ENCODE measurements at places on chromosomes 11 and 22.
A peak's percentile ranks its signal among the peaks of the same experiment; 100 is the strongest.

GRCh38 chr22:21077884-21078508 is 32.2 kb downstream of the LRRC74B start:
- no peak for DNase-seq

GRCh38 chr11:80144897-80145594 is 704.2 kb upstream of the TENM4 start:
- no peak for DNase-seq

DNA sequence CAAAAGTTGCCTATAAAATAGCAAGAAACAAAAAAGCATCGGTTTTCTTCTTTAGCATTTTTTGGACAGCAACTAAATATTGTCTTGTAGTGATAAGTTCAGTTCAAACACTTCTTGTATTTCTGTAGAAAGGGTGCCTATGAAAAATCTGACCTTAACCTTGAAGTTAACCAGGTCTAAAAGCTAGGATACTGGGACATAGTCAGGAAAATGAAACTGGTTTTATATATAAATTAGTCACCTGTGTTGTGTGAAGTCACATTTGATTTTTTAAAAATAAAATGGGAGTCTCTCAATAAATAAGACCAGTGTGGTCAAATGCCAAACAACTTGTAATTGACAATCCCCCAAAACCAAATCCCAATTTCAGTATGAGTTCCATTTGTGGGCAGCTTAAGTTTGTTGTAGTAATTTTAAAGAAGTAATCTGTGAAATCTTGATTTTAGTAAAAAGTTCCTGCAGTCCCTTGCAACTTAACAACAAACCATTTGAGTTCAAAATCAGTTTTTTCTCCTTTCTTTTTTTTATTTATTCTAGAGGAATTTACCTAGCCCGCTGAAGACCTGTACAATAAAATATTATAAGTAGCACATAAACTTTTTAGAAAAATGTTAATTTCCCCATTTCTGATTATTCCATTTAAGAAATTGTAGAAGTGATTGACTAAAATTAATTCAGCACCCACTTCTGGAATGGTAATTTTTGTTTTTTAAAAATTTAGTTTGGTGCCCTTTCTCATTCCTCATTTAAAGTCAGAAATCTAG is 84.5 kb upstream of the PPARA start:
- no peak for DNase-seq

DNA sequence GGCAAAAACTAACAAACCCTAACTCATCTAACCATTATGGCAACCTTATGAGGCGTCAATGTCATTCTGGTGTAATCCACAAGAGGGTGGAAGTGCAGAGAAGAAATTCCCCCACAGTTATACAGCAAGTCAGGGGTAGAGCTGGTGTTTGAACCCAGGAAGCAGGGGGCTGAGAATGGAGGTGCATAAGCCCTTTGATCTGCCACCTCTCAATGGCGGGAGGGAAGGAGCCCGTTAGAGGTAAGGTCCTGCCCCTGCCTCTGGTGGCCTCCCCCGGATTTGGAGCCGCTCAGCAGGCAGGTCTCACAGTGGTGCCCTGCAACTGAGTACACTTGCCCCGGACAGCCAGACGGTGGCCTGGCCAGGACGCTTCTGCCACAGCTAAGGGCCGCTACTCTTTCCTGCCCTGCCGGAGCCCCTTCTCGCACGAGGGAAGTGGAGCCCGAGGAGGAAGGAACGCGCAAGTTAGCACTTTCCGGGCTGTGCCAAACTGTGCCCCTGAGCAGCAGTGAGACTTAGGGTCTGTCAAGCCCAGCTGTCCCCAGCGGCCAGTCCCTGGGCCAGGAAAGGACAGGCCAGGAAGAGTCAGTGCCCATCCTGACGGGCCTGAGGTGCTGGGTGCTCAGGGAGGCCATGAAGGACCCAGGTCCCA is 1.1 kb downstream of the FXYD2 start:
- DNase-seq: peak; percentile 7

- no peak for DNase-seq
Observed at GRCh38 chr11:131888230-131888855, 517.9 kb downstream of the NTM start.

- no peak for DNase-seq
Observed at GRCh38 chr11:86787656-86788055, 12.7 kb upstream of the PRSS23 start.

DNA sequence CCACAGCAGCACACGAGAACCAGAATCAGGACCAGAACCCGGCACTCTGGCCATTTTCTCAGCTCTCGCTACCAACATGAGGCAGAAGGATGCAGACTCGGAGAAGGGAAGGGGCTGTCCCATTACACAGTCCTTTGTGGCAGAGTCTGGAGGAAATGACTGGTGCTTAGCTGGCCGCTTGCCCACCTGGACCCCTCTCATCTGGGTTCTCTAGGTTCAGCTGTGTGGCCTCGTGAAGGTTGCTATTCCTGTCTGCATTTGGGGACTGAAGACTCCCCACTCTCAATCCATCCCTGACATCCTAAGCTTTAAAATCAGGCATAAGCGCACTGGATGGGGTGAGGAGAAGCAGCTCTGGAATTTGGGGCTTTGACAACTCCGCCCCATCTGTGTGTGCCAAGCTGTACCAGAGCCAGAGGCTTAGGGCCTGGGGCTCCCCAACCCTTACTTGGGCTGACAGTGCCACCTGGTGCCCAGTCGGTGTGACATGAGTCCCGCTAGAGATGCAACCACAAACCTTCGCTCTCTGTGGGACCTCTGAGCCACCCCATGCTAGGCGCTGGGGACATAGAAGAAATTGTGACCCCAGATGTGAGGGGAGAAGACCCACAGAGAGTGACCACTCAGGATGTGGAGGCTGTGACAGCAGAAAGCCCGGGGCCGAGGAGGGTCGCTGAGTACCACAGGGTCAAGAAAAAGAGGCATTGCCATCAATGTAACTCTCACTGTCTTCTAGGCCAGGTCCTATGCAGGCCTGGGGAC is 35.8 kb upstream of the FCHSD2 start:
- DNase-seq: peak; percentile 67

DNA sequence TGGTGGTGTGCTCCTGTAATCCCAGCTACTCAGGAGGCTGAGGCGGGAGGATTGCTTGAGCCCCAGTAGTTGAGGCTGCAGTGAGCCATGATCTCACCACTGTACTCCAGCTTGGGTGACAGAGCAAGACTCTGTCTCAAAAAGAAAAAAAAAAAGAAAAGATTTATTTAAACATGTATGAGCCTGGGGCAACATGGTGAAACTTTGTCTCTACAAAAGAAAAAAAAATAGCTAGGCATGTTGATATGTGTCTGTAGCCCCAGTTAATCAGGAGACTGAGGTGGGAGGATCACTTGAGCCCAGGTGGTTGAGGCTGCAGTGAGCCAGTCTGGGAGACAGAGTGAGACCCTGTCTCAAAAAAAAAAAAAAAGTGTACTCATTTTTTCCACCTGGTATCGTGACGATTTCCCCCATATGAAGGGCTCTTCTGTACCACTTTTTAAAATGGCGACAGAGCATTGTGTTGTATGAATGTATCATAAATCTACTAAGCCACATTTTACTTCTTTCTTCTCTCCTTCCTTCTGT is 16.4 kb upstream of the KCTD14 start:
- no peak for DNase-seq

GRCh38 chr11:93059117-93059957 is 89.9 kb downstream of the MTNR1B start:
- peak; percentile 36 for DNase-seq

DNA sequence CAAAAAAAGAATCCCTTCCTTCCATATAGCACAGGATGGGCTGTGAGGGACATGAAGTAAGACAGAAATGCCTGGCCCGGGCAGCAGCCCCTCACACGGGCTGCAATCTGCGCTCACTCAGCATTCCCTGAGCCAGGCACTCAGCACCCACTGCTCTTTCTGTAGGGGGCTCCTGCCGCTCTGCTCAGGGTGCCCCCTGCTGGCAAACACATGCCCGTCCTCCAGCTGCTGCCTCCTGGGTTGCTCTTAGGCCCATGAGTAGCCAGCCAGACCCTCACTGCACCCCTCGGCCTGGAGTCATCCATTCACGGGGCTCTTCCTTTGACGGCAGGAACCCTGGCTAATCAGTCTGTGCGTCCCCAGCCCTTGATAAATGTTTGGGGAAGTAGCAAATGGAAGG is 6.9 kb downstream of the MCAT start:
- DNase-seq: no peak

DNA sequence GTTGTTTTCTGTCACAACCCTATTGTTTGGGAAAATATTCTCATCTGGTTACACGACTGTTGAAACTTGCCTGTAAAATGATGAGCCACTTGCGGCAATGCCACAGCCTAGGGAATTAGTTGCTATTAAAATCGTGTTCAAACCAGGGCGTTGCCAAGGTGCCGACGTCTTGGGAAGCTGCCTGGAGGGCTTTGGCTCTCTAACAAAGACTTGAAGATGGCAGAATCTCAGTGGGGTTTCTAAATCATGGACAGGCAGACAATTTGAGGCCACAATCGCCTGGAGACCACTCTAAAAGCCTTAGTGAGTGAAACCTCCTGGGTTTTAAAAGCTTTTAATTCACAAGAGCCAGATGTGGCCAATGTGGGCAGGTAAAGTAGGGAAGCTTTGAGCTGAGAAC is 117.2 kb upstream of the BMAL1 start:
- no peak for DNase-seq

GRCh38 chr11:104064034-104064630 is 27.7 kb downstream of the DDI1 start:
- no peak for DNase-seq

GRCh38 chr11:12749442-12749841 is 75.2 kb downstream of the TEAD1 start:
- DNase-seq: no peak

DNA sequence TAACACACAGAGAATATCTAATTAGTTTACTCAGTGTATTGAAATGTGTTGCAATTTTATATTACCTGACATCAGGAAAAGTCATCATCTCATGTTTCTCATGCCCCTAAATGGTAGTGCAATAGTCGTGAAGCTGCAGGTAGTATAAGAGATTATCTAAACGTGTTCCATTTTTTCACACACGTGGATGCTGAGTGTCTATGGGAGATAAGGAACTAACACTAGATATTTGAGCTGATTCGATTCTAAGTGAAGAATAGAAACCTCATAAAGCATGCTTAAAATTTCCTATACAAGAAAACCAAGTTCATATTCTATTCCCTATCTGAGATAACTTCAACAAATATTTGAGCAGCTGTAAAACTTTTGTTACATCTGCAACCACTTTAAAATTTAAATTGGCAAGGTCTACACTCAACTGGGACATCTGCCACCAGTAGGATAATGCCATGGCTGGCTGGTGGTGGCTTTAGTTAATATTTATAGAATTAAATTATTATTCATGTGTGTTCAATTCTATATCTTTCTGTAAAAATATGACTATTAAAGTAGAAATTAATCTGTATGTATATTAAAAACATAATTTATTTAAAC is 388.8 kb downstream of the LUZP2 start:
- peak; percentile 51 for DNase-seq

GRCh38 chr11:116465056-116465455 is 307.7 kb downstream of the BUD13 start:
- peak; percentile 32 for DNase-seq

- no peak for DNase-seq
Observed at GRCh38 chr11:30342736-30343166, 19.8 kb downstream of the ARL14EP start.

GRCh38 chr11:96008161-96008720 is 84.3 kb upstream of the MTMR2 start:
- no peak for DNase-seq

DNA sequence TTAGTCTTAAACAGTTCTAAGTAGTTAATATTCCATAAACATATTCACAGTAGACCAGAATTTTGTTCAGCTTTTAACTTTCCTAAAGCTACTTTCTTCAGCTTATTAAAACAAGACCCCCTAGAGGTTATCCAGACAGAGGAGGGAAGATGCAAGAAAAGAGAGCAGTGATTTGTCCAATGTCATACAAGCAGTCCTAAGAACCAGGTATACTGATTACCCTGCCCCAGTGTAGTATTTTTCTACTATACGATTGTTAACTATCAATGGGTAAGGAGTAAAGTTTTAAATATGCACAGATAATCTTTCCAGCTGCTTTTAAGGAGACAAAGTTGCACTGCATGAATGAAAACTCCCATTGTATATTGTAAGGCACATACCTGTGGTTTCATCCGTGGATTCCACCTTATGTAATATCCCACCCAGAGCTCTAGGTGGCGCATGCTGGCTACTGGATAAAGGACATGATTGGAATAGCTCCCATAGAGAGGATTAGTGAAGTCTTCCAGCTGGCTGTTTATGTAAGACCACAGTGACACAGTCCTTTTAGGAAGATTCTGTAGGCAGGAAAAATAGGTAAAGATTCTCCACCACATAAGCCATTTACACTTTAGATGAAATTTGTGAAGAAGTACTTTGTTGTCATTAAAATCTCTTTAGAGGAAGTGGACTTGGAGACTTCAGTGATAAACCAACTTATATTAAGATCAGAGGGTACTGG is 45.6 kb downstream of the CEP57 start:
- peak; percentile 79 for DNase-seq

DNA sequence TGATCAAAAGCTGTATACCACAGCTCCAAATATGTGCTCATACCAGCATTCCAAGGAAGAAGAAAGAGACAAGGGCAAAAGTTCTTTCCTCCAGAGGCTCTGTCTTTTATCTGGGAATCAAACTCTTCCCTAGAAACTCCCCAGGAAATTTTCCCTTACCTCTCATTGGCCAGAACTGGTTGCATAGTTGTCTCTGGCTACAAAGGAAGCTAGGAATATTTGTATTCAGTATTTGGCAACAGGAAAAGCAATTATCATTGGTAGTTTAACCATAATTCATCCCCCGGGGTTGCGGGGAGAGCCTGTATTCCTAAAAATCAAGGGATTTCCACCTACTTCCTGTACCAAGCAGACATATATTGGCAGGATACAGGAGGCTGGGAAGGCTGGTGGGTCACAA is 10.5 kb upstream of the ZFTA start:
- DNase-seq: peak; percentile 25

GRCh38 chr11:78244546-78245255 is 56.0 kb downstream of the USP35 start:
- no peak for DNase-seq

GRCh38 chr11:2790568-2790921 is 90.8 kb upstream of the KCNQ1OT1 start:
- DNase-seq: no peak

DNA sequence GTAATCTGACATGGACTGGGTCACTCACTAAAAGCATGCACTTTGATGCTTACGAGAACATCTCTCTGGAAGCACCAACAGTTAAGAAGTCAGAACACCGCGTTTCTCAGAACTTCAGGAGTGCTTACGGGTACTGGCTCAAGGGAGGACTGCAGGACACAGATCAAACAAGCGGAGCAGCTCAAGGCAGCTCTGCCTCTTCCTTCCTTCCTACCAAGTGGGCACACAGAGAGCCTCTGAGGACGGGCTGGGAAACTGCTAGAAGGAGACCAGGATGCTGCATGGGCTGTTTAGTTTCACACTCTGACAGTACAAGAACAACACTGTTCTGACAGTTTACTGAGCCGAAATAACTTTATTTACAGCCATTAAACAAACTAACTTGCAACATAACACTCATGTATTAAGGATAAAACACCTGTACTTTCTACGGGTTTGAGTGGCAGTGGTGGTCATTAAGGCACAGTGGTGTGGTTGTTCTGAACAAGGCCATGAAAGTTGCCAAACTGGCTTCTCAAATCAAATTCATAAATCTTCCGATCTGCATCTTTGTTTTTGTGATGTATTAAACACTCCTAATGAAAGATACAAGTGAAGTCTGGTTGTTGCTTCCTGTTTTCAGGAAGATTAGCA is 37.5 kb downstream of the ARFGAP3 start:
- DNase-seq: no peak
